ENCODE measurements at places on chromosomes 16 and 17. TPM values are rescaled to one million over a fixed set of nuclear protein-coding genes. Genes with fewer than 3 reads are reported as not detected.

DNA sequence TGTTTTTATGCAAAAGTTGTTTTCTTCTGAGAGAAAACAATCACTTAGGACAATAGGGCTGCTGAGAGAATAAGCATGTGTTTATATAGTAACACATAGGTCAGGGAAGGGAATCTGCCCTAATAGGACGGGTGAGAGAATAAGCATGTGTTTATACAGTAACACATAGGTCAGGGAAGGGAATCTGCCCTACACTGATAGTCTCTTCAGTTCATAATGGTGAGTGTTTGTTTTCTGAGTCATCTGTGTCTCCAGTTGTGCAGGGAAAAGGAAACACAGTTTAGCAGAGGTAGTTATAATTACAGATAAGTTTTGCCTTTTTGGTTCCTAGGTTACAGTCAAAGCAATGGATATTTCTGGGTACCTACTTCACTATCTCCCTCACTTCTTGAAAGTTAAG, 252.3 kb upstream of the CA10 start:
- H3K4me1 ChIP-seq, result no peaks in the 10 kb centered on the region
- no peak overlapping the region for H3K4me3 ChIP-seq
- H3K36me3 ChIP-seq, result no peaks in the 10 kb centered on the region
- no peaks in the 10 kb centered on the region for H3K27me3 ChIP-seq

GRCh38 chr16:88691924-88692560, 5.7 kb upstream of the SNAI3 start:
- H3K4me1 ChIP-seq, result no peaks in the 10 kb centered on the region
- no peaks in the 10 kb centered on the region for H3K27me3 ChIP-seq
- DNase-seq, result peak; percentile 50

GRCh38 chr17:14831491-14831890, 433.6 kb downstream of the PMP22 start:
- no peak for DNase-seq
- H3K27me3 ChIP-seq, result no peaks in the 10 kb centered on the region

DNA sequence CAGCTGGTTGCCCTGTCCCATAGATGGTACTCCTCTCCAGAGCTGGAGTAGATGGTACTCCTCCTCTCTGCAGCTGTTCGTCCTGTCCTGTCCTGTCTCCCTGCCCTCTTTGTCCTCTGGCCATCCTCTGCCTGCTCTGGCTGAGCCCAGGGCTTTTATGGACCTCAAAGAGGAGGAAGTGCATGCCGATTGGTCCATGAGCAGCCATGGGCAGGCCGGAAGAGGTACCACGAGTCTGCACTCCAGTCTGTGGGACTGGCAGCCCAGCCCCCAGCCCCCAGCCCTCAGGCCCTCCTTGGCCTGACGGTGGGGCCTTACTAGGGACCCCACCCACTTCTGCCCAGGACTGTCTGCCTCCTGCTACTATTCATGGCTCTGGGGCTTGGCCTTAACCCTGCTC, 27.0 kb downstream of the GNGT2 start:
- H3K4me3 ChIP-seq, result peak overlapping the region; percentile 29
- H3K36me3 ChIP-seq, result no peaks in the 10 kb centered on the region
- peak; percentile 53 for DNase-seq
- H3K4me1 ChIP-seq, result peaks cover 24% of the 10 kb centered on the region
- peak overlapping the region; percentile 43 for H3K27ac ChIP-seq

DNA sequence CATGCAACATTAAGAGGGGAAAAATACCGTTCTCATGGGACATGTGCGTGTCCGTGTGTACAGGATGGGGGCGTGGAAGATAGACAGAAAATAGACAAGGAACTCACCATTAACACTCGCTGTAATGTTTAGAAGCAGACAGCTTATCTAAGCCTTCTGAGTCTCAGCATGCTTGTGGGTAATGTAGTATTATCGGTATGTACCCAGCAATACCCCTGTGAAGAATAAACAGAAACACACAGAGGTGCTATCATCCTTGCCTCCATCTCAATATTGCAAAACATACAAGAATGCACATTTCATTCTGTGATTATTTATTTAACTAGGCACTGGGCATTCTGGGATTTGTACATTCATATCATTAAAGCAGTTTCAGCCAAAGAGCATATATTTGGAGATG, 42.0 kb upstream of the RBFOX1 start:
- H3K4me3 ChIP-seq, result no peak overlapping the region
- H3K27me3 ChIP-seq, result no peaks in the 10 kb centered on the region
- H3K27ac ChIP-seq, result no peak overlapping the region
- DNase-seq, result no peak
- no peaks in the 10 kb centered on the region for H3K4me1 ChIP-seq

GRCh38 chr16:66003201-66003600, 363.3 kb upstream of the CDH5 start:
- H3K4me3 ChIP-seq, result no peak overlapping the region
- H3K27me3 ChIP-seq, result no peaks in the 10 kb centered on the region
- DNase-seq, result no peak
- H3K27ac ChIP-seq, result no peak overlapping the region
- H3K4me1 ChIP-seq, result no peaks in the 10 kb centered on the region
- H3K36me3 ChIP-seq, result no peaks in the 10 kb centered on the region

HSPB9 gene
- total RNA-seq, result 0.29 TPM

All from Karpas-422 (cell line).